ENCODE measurements at places on chromosomes 5 and 9. TPM values are rescaled to one million over a fixed set of nuclear protein-coding genes. Genes with fewer than 3 reads are reported as not detected.

DNA sequence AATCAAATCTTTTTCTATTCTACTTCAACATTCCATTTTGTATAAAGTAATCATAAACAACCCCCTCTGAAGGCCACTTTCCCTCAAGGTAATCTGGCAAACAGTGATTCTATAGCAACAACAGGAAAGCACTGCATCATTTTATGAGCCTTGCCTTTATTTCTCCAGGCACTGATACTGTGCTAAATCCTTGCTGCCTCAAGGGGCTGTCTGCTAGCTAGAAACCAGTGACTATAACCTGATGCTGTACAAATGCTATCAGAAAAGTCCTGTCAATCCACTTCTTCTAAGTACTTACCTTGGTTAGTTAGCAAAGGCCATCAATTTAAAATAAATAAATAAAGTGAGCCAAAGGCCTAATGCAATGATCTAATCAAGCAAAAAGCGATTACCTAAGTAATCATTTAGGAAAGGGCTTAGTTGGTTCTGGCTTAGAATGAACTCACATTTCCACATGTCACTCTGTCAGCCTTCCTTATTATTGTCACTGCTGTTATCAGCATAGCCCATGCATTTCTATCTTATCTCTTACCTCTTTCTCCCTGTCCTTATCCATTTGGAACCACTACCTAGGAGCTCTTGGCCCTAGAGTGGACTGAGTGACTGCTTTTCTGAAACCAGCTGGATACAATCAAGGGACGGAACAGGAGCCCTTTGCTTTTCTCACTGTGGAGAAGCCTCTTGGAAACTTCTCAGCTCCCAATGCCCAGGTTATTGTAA lies 246.1 kb upstream of the MEF2C start:
- peak; percentile 2 for DNase-seq

- peak; percentile 78 for DNase-seq
These were observed 32.2 kb downstream of the PCDH1 start for GRCh38 chr5:141846031-141846430.

- peak; percentile 22 for DNase-seq
These were observed 1.6 kb downstream of the CEMIP2 start for GRCh38 chr9:71766663-71767062.

GRCh38 chr9:23044549-23044948 lies 597.9 kb downstream of the DMRTA1 start:
- DNase-seq, result no peak

GRCh38 chr5:55903121-55903701 lies 52.1 kb downstream of the IL31RA start:
- DNase-seq, result no peak

GRCh38 chr5:171272996-171273970 lies 35.8 kb upstream of the TLX3 start:
- peak; percentile 24 for DNase-seq

The NME5 gene
- 1.4 TPM for total RNA-seq

DNA sequence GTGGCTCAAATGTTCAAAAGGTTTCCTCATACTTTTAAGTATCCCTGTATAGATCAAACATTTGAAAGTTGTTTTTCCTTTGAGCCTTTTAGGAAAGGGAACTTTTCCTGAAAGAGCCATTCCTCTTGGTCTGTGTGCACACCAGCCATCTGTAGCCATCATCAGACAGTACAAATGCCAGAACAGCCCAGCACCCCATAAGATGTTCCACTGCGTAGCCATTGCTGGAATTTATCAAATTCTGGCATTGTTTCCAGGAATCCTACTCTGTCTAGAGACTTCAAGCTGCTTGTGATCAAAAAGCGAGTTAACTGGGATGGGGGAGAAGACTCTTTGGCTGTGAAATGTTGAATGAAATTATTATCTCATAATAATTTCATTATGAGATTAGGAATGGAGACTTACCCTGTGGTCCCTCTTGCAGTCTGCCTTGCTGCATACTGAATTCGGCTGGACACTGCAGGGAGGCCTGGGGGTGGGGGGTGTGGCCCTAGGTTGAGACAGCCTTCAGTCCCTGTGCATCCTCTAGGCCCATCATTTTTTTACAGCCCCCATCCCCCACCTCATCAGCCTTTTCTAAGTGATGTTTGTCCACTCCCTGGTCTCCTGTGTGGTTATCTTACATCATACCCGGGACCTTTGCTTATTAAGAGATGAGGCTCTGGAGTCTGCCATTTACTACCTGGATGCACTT lies 99.8 kb downstream of the RALGPS1 start:
- peak; percentile 72 for DNase-seq
